ENCODE measurements at places on chromosomes 1 and 21.

DNA sequence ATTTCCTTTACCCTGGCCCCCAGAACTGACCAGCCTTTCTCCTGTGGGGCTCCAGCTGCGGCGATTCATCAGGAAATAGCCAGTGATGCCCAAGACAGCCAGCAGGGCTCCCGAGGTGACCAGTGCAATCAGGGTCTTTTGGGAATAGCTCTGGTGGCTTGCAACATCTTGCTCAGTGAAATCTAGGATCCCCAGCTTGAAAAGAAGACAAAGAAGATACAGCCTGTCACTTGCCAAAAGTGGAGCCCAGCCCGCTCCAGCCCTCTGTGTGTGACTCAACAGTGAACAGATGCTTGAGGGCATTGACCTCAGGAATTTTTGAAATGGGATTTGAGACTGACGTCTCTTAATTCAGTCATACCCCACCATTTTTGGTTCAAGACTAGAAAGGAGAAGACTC lies 22.3 kb downstream of the CD34 start:
- no peak for DNase-seq

DNA sequence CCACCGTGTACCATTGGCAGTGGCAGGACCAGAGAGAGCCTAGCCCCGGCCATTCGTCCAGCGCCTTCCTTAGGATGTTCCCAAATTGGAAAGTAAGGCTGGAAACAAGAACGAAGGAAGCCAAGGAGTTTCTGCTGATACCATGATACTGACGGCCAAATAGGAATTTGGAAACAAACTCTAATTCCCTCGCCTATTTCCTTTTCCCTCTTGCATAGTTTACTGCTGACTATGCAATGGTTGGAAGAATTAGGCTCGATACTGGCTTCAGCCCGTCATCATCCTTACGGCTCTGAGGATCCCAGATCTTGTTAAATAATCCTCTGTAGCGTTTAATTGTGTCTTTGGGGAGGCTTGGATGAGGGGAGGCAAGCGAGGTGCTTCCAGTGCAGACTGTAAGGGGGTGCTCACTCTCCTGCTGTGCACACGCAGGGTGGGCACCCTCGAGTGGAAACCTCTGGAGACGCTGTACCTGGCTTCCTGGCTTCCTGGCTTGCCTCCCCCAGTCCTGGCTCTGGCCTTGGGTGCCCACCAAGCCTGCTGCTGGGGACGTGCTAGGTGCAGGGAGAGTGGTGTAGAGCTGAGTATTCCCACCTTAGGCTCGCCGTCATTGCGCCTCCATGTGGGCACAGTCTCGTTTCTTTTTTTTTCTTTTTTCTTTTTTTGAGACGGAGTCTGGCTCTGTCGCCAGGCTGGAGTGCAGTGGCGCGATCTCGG lies 27.4 kb upstream of the CAMTA1 start:
- no peak for DNase-seq

DNA sequence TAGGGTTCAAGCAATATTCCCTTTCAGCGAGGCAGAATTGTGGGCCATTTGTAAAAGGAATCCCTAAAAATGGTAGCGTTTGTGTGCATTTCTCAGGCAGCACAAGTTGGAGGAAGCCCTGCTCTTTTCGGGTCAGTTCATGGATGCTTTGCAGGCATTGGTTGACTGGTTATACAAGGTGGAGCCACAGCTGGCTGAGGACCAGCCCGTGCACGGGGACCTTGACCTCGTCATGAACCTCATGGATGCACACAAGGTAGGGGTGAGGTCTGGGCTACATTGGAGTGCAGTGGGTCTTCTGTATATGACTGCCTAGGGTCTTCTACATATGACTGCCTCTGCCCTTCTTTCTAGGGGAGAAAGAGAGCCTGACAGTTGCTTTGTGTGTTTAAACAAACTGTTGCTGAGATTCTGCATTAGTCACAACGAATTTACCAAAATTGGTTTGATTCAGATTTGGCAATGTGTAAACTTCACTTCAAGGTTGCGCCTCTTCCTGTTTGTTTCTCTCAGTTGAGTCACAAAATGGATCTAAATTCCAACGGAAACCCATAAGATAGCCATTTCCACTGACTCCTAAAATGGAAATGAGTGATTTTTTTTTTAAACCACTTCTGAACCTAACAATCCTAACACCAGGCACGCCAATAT lies 40.4 kb upstream of the BMP8A start:
- DNase-seq = no peak

- DNase-seq = no peak
These were observed 49.7 kb upstream of the MACF1 start for GRCh38 chr1:39154553-39155421.

DNA sequence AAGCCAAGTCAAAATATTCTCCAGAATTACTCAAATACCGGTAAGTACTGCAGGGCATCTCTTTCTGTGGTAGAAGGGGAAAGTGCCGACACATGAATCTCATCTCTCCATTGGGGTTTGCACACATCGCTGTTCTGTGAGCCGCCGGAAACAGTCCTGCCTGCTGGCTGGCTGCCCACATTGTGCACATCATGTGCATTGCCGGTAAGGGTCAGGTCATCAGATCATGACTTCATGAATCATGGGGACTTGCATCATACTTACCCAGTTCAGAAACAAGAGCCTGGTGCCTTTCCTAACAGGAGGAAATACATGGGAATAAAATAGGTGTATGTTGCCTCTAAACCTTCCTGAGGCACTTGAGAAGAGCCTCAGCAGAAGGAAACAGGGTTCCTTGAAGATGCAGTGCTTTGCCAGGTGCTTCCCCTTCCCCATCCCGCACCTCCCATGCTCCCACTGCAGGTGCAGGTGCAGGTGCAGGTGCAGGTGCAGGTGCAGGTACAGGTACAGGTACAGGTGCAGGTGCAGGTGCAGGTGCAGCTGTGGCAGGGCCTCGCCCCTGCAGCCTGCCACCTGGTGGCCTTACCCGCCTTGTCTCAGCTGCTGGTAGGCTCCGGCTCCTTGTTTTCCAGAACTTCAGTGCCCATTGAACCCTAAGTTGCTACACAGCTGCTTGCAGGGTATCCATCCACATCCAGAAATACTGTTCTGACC lies 26.5 kb downstream of the GPR137B start:
- DNase-seq = peak; percentile 29

DNA sequence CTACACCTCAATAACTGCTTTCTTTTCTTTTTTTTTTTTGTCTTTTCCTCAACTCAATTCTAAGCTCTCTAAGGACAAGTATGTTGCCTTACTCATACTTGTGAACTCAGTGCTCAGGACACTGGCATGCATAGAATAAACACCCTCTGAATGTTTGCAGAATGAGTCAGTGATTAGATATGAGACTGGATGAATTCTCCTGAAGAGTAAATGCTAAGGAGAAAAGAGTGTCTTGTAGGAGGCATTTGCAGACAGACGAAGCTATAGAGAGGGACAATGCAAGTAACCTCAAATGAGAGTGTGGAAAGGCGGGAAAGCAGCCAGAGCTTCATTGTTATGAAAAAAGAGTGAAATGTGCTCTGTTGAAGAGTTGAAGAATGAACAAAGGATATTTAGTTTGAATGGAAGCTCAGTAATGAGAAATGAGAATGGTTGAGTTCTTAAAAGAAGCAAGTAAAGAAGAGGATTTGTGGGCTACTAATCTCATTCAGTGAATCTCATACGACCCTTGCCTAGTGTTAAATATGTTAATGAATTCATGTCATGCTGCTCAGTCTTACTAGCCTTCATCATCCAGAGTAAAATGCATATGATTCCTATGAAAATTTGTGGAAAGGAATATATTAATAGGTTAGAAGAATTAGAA lies 166.1 kb upstream of the DPYD start:
- no peak for DNase-seq

All from NCI-H2081 (cell line).